ENCODE measurements at places on chromosomes 1 and 21.

GRCh38 chr1:160048335-160048734 is 16.5 kb upstream of the PIGM start:
- no peak for DNase-seq

GRCh38 chr1:17199267-17200044 is 5.5 kb upstream of the PADI1 start:
- no peak for DNase-seq

DNA sequence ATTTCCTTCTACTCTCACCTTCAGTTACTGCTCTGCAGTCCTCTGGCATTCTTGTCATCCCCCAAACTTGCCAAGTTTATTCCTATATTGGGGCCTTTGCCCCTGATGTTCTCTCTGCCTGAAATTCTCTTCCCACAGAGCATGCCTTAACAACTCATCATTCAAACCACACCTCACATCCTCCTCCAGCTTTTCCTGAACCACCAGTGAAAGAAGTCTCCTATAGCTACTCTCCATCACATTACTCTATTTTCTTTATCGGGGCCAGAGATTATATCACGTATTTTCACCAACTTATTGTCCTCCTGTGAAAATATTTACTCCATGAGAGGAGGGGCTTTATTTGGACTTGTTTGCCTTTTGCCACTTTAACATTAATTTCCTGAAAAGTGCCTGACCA is 32.1 kb downstream of the EXTL2 start:
- peak; percentile 88 for DNase-seq

DNA sequence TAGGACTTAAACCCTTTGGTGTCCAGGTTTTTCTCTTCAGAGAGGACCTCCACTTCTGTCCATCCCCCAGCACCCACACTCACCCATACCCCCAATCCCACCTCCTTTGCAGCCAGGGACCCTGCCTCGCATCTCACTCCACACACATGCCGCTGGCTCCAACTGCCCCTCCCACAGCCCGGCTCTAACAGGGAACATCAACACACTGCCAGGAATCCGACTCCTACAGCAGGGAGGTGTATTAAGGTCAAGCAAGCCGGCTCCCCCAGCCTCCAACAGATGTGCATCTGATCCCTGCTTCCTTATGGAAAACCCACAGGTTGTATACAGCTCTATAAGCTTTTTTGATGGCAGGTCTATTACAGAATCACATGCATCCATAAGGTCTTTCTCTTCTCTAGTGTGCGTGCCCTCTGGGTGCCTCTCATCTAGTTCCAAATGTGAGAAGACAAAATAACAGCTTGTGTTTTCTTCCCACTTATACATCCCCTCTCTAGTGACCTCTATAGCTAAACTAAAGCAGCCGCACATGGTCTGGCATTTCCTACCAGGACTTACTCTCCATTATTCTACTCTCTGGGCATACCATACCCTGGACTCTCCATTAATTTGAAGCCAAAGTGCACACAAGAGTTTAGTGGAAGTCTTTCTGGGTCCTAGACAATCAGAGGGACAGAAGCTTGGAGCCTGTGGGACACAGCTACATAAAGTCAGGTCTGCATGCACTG is 16.3 kb downstream of the PIK3C2B start:
- no peak for DNase-seq

DNA sequence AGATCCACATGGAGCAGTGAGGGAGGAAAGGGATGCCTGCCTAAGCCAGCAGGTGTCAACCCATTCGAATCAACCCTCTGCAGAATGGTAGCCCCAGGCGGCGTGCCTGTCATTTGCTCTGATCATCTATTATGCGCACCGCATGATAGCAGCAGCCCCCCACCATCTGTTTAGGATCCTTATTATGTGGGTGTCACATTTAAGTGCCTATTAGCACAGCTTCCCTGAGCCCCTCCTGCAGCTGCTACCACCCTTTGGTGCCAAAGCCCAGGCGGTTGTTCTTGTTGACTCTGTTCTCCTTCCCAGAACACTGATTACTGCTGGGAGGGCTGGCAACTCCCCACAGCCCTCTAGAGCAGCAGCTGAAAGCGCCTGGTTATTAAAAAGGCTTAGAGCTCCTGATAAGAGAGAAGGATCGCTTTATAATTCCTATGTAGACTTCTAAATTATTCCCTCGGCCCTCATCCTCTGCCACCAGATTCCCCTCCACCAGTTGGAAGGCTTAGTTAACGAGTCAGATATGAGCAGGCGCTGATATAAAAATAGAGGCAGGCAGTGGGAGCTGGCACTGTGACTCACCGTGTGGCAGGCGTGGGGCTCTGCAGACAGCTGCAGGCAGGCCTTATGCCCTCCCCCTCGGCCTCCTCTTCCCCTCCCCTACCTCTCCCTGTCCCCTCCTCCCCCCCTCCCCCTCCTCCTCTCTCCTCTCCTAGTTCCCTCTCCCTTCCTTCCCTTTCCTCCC is 23.0 kb downstream of the ACTA1 start:
- no peak for DNase-seq

GRCh38 chr1:197415221-197415620 is 147.2 kb downstream of the CRB1 start:
- no peak for DNase-seq

GRCh38 chr1:30378991-30379581 is 344.3 kb downstream of the MATN1 start:
- peak; percentile 84 for DNase-seq

GRCh38 chr1:149877211-149877946 is 22.0 kb upstream of the BOLA1 start:
- DNase-seq, result no peak

GRCh38 chr1:75274920-75275506 is 140.8 kb downstream of the LHX8 start:
- no peak for DNase-seq

DNA sequence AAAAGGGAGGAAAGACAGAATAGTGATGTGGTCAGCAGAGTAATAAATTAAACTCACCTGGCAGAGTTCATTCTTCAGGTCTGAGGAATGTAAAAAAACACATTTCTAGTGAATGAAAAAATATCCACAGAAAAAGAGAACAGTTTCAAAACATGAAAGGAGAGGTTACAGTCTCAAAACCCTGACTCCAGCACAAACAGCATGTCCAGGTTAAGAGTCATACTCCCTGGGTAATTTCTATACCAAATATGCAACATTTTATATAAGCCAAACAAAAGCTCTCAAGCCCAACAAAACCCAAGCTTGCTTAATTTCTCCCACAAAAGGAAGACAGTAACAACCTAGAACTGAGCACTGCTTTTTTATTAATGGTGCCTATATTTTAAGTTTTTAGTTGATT is 173.0 kb downstream of the NTMT2 start:
- no peak for DNase-seq

DNA sequence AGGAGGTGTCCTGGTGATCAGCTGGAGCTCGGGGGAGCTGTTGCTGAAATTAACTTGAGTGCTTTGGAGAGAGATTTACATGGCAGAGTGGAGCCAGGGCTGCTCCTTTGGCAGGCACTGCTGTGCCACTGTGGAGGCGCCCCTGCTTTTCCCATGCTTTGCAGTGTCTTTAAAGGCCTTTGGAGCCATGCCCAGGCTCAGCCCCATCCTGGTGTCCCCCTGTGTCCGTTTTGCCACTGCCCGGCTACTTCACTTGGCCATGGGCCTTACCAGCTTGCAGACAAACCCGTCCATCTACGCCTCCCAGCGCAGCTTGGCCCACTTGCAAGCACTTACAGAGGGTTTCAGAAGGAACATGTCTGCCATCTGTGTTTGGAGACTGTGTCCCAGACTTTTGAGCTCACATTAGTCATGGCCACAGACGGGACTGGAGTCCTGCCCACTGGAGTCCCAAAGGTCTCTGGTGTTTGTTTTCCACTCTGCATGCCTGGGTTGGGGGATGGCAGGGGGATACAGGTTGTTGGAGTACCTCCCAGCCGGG is 18.2 kb upstream of the LAMTOR5 start:
- no peak for DNase-seq

- DNase-seq, result no peak
Observed at GRCh38 chr1:10870493-10871096, 74.1 kb upstream of the CASZ1 start.

DNA sequence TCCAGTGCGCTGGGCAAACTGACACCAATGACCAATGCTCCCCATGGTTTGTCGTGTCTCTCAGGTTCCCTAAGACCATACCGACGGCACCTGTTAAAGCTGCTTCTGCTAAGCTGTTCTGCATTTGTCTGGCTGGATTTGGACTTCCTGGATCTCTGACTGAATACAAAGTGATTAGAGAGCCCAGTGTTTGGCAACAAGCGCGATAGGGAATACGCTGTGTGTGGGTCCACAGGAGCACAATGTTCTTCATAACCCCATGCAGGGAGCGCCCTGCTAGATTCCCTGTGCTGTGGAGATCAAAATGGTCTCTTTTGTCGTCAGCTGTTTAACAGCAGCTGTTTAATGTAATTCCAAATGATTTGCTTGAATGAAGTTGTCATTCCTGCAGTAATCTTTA is 26.0 kb upstream of the ESRRG start:
- no peak for DNase-seq

GRCh38 chr1:167923324-167924056 is 9.6 kb upstream of the ADCY10 start:
- DNase-seq, result no peak

Measured in fibroblast of skin of left biceps (primary cell).